ENCODE measurements at places on chromosomes 7 and 10. TPM values are rescaled to one million over a fixed set of nuclear protein-coding genes. Genes with fewer than 3 reads are reported as not detected.

The DNAJC30 gene
- 10.6 TPM for total RNA-seq

DNA sequence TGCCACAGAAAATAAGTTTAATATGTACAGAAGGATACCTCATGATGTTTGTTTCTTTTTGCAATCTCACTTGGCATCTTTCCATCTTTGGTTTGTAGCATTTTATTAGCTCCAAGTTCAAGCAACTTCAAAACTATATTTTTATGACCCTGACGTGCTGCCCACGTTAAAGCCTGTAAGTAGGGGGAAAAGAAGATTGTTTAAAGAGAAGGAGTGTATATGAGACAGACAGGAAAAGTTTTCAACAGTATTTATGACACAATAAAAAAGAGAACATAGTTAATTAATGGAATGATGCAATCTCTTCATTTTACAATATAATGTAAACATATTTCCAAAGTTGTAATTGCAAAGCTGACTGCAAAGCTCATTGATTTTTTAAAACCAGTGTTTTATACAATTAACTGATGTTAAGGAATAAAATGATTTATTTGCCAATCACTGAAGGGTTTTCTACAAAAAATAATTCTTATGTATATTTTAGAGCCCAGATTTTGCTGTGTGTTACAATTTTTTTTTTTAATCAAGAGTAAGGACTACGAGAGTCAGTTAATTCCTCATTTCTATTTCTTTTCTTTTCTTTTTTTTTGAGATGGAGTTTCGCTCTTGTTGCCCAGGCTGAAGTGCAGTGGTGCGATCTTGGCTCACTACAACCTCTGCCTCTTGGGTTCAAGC lies 42.5 kb downstream of the ASZ1 start:
- no peaks in the 10 kb centered on the region for H3K4me1 ChIP-seq
- no peak for DNase-seq
- no peaks in the 10 kb centered on the region for H3K36me3 ChIP-seq
- H3K27me3 ChIP-seq, result no peaks in the 10 kb centered on the region
- no peak overlapping the region for H3K27ac ChIP-seq
- no peak overlapping the region for H3K4me3 ChIP-seq

- no peaks in the 10 kb centered on the region for H3K36me3 ChIP-seq
- DNase-seq, result no peak
- H3K27ac ChIP-seq, result peak overlapping the region; percentile 29
- peaks cover 42% of the 10 kb centered on the region for H3K4me1 ChIP-seq
- peak overlapping the region; percentile 63 for H3K4me3 ChIP-seq
These were observed 2.8 kb downstream of the EEPD1 start for GRCh38 chr7:36155811-36156361.

DNA sequence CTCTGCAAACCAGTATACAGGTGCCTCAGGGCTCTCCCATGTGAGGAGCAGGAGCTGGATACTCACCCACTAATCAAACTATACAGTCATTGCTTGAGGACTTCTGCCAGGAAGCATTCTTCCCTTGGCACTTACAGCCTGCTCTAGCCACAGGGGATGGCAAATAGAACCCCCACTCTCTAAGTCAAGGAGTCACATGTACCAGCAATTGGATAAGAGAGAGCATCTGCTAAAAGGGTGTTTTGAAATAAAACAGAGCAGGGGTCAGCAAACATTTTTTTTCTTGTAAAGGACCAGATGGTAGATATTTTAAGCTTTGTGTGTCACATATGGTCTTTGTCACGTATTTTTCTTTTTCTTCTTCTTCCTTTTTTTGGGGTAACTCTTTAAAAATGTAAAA lies 865.2 kb upstream of the GHITM start:
- no peaks in the 10 kb centered on the region for H3K4me1 ChIP-seq
- no peaks in the 10 kb centered on the region for H3K27me3 ChIP-seq
- no peak for DNase-seq
- H3K4me3 ChIP-seq, result no peak overlapping the region

All from T-helper 17 cell (primary cell).